ENCODE measurements at places on chromosomes 16 and 17. TPM values are rescaled to one million over a fixed set of nuclear protein-coding genes. Genes with fewer than 3 reads are reported as not detected.

DNA sequence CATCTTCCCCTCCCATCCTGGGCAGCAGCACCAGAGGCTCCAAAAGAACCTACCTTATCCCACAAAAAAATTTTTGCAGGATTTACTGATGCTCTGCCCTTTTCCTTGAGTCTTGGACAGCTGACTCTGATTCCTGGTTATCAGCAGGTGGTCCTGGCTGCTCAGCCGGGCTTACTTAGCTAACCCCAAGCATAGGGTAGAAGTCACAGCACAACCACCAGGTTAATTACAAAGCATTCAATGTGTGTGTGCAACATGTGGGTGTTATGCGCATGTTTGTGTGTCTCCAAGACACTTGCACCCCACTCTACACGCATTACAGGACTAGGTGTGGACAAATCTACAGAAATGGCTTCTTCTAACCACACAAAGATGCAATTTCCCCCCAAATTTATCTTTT, 36.3 kb downstream of the PECAM1 start:
- no peak overlapping the region for H3K27ac ChIP-seq
- no peak for DNase-seq
- no peaks in the 10 kb centered on the region for H3K27me3 ChIP-seq
- no peak overlapping the region for H3K4me3 ChIP-seq

DNA sequence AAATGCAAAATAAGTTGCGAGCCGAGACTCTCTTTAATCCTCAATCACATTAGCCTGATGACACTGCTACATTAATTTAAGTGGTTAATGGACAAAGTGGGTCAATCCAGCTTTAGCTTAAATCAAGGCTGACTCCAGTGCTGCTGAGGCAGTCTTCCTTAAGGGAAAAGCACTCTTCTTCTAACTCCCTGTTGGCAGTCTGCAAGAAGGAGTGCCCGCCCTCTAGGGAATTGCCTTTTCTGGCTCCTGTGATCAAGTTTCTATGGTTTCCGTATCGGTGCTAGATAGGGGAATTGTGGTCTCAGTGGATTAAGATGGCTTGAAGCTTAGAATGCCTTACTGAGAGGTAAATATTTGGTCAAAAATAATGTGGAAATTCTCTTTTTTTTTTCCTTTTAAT, 41.0 kb downstream of the HS3ST3B1 start:
- DNase-seq, result no peak
- no peak overlapping the region for H3K27ac ChIP-seq
- H3K27me3 ChIP-seq, result no peaks in the 10 kb centered on the region
- H3K4me1 ChIP-seq, result no peaks in the 10 kb centered on the region

DNA sequence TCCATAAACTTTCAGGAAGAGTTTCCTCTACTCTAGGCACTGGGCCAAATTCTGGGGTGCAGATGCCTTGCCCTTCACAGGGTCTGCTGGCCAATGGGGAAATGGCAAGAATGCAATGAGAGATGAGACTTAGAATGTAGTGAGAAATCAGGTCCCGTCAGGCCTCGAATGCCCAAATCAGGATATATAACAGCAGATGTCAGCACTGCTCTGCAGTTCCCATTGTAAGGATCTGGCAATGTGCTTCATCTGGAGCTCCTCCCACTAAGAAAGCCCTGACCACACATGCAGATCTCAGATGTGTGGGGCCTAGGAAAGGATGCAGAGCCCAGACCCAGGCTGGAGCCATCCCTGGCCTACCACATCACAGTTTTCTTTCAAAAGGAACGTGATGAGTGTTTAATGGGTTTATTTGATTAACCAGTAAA, 13.9 kb upstream of the LPCAT2 start:
- H3K36me3 ChIP-seq, result no peaks in the 10 kb centered on the region
- H3K4me1 ChIP-seq, result no peaks in the 10 kb centered on the region
- peaks cover 2% of the 10 kb centered on the region for H3K27me3 ChIP-seq
- H3K4me3 ChIP-seq, result no peak overlapping the region
- DNase-seq, result no peak

DNA sequence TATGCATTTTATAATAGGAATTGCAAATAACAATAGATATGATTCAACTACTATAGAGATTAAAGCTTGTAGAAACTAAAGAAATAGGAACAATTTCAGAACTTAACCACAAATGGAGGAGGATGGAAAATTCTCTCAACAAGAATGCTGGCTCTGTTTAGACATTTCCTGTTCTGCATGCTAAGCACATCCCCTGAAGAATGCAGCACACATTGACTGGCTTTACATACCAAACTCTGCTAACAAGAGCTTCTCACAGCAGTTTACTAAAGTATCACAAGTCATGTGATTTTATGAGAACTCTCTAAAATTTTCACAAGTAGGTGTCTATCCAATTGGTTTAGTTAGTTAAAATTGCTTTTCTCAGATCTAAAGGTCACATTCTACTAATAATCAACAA, 85.2 kb downstream of the SPAG9 start:
- H3K27ac ChIP-seq, result no peak overlapping the region
- H3K27me3 ChIP-seq, result no peaks in the 10 kb centered on the region
- no peak for DNase-seq
- H3K36me3 ChIP-seq, result no peaks in the 10 kb centered on the region
- no peak overlapping the region for H3K4me3 ChIP-seq
- no peaks in the 10 kb centered on the region for H3K4me1 ChIP-seq

DNA sequence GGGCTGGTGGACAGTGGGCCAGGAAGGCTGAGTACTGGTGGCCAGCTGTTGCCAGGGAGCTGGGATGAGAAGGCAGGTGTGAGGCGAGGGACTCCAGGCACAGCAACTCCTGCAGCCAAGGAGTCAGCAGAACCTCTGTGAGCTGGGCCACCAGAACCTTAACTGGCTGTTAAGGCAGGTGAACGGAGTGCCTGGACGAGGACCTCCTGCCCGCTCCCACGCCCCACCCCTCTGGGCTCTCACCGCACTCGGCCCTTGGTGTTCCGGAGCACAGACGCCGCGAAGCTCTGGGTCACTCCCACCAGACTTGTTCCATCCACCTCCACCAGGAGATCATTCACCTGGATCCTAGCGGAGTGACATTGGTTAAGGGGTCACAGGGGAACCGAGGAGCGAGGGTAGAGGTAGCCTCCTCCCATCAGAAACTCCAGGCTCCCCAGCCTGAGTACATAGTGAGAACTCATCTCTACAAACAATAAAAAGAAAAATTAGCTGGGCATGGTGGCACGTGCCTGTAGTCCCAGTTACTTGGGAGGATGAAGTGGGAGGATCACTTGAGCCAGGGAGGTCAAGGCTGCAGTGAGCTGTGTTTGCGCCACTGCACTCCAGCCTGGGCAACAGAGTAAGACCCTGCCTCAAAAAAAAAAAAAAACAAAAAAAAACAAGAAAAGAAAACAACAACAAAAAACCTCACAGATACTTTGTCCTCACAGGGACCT, 9.3 kb downstream of the PPP1R9B start:
- H3K36me3 ChIP-seq, result peaks cover 93% of the 10 kb centered on the region
- DNase-seq, result no peak
- H3K4me1 ChIP-seq, result peaks cover 2% of the 10 kb centered on the region
- peak overlapping the region; percentile 25 for H3K27ac ChIP-seq
- no peak overlapping the region for H3K4me3 ChIP-seq

- H3K36me3 ChIP-seq, result no peaks in the 10 kb centered on the region
- no peak for DNase-seq
- H3K27me3 ChIP-seq, result no peaks in the 10 kb centered on the region
- no peak overlapping the region for H3K4me3 ChIP-seq
- H3K27ac ChIP-seq, result no peak overlapping the region
- peaks cover 9% of the 10 kb centered on the region for H3K4me1 ChIP-seq
These were observed 2.3 kb downstream of the DPEP2NB start for GRCh38 chr16:68013440-68013839.

- no peaks in the 10 kb centered on the region for H3K36me3 ChIP-seq
- H3K27me3 ChIP-seq, result no peaks in the 10 kb centered on the region
- H3K4me3 ChIP-seq, result no peak overlapping the region
- no peak overlapping the region for H3K27ac ChIP-seq
- no peaks in the 10 kb centered on the region for H3K4me1 ChIP-seq
These were observed 152.0 kb downstream of the SDK2 start for GRCh38 chr17:73492125-73492820.

- peaks cover 83% of the 10 kb centered on the region for H3K36me3 ChIP-seq
- H3K4me3 ChIP-seq, result no peak overlapping the region
- H3K27me3 ChIP-seq, result no peaks in the 10 kb centered on the region
- no peak overlapping the region for H3K27ac ChIP-seq
- no peaks in the 10 kb centered on the region for H3K4me1 ChIP-seq
These were observed 30.0 kb downstream of the PSME3IP1 start for GRCh38 chr16:57155702-57156350.

DNA sequence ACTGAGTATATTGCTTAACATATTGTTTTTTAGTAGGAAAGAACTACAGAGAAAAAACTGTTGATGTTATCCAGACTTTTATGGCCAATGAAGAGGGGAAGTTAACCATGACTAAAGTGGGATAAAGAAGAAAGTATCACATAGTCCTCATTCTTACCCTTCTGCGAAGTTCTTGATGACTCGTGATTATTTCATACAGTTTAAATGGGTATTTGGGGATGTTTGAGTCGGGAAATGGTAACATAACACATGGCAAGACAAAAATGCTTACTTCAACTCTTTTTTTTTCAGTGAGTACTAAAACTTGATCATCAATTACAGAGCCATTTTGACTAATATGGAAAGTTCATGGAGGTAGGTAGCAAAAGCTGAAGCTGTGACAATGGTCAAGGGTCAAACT, 4.9 kb downstream of the POLG2 start:
- H3K36me3 ChIP-seq, result peaks cover 26% of the 10 kb centered on the region
- H3K4me3 ChIP-seq, result no peak overlapping the region

- DNase-seq, result no peak
- peaks cover 3% of the 10 kb centered on the region for H3K27me3 ChIP-seq
- H3K4me3 ChIP-seq, result no peak overlapping the region
- H3K36me3 ChIP-seq, result no peaks in the 10 kb centered on the region
- no peak overlapping the region for H3K27ac ChIP-seq
- H3K4me1 ChIP-seq, result no peaks in the 10 kb centered on the region
These were observed 14.0 kb upstream of the ATP2C2 start for GRCh38 chr16:84354306-84354705.

GRCh38 chr17:27293359-27293897, 486 bp upstream of the WSB1 start:
- H3K4me3 ChIP-seq, result peak overlapping the region; percentile 97
- peak overlapping the region; percentile 99 for H3K27ac ChIP-seq
- H3K4me1 ChIP-seq, result peaks cover 12% of the 10 kb centered on the region
- no peaks in the 10 kb centered on the region for H3K36me3 ChIP-seq
- DNase-seq, result no peak

DNA sequence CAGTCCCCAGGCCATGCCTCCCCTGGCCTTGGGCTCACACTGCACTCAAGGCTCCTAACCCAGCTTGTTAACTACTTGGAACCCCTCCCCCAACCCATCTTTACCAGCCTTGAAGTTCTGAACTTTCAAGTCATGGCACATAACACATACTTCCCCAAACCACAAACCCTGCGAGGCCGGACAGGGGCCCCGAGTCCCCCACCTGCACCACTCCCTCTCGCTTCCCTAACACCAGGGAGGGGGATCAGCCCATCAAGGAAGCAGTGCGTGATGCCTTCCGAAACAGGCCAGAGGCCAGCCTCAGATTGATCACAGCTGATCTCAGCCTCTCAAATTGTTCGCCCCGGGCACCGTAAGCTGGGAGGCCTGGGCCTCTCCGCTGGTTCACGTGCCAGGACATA, 3.0 kb upstream of the NLRC3 start:
- peaks cover 24% of the 10 kb centered on the region for H3K36me3 ChIP-seq
- peak overlapping the region; percentile 93 for H3K27ac ChIP-seq
- H3K27me3 ChIP-seq, result no peaks in the 10 kb centered on the region
- peak overlapping the region; percentile 6 for H3K4me3 ChIP-seq
- peak; percentile 53 for DNase-seq

DNA sequence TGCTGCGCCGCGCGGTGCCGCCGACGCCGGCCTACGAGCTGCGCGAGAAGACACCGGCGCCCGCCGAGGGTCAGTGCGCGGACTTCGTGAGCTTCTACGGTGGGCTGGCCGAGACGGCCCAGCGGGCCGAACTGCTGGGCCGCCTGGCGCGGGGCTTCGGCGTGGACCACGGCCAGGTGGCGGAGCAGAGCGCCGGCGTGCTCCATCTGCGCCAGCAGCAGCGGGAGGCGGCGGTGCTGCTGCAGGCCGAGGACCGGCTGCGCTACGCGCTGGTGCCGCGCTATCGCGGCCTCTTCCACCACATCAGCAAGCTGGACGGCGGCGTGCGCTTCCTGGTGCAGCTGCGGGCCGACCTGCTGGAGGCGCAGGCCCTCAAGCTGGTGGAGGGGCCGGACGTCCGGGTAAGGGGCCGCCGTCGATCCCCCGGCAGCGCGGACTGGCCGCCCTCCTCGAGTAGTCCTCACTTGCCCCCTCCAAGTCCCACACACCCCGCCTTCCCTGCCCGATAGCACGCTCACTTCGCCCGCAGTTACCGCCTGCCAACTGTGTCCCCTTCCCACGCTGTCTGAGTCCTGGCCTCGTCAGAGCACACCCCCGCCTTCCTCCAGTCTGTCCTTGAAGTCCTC, 470 bp downstream of the MLYCD start:
- H3K27me3 ChIP-seq, result no peaks in the 10 kb centered on the region
- H3K27ac ChIP-seq, result peak overlapping the region; percentile 69
- no peaks in the 10 kb centered on the region for H3K4me1 ChIP-seq
- H3K36me3 ChIP-seq, result no peaks in the 10 kb centered on the region
- DNase-seq, result peak; percentile 35
- H3K4me3 ChIP-seq, result peak overlapping the region; percentile 45

GRCh38 chr17:41919165-41919817, 540 bp upstream of the ACLY start:
- H3K4me3 ChIP-seq, result peak overlapping the region; percentile 100
- H3K27ac ChIP-seq, result peak overlapping the region; percentile 66
- peaks cover 25% of the 10 kb centered on the region for H3K4me1 ChIP-seq
- H3K27me3 ChIP-seq, result no peaks in the 10 kb centered on the region
- no peak for DNase-seq
- peaks cover 6% of the 10 kb centered on the region for H3K36me3 ChIP-seq

GRCh38 chr16:87457709-87458423, 35.0 kb downstream of the ZCCHC14 start:
- no peaks in the 10 kb centered on the region for H3K36me3 ChIP-seq
- no peak for DNase-seq
- H3K4me3 ChIP-seq, result no peak overlapping the region
- H3K27ac ChIP-seq, result no peak overlapping the region
- H3K4me1 ChIP-seq, result no peaks in the 10 kb centered on the region
- H3K27me3 ChIP-seq, result no peaks in the 10 kb centered on the region

- no peaks in the 10 kb centered on the region for H3K27me3 ChIP-seq
- no peak overlapping the region for H3K27ac ChIP-seq
- no peak overlapping the region for H3K4me3 ChIP-seq
- DNase-seq, result no peak
These were observed 122.0 kb downstream of the COPRS start for GRCh38 chr17:31736855-31737625.

GRCh38 chr16:10868596-10869469, 8.2 kb upstream of the CIITA start:
- H3K27me3 ChIP-seq, result no peaks in the 10 kb centered on the region
- H3K4me3 ChIP-seq, result no peak overlapping the region
- H3K27ac ChIP-seq, result no peak overlapping the region
- no peak for DNase-seq

The LRRC75A gene
- 2.1 TPM for polyA plus RNA-seq

The MYLK3 gene
- polyA plus RNA-seq, result 0.21 TPM

The PDP2 gene
- polyA plus RNA-seq, result 2.8 TPM

The PTX4 gene
- polyA plus RNA-seq, result 0.05 TPM

The DPEP3 gene
- polyA plus RNA-seq, result 0.23 TPM

The SPN gene
- polyA plus RNA-seq, result 49.3 TPM

The PLXDC1 gene
- polyA plus RNA-seq, result 66.4 TPM
